ENCODE measurements at places on chromosomes 1 and 21.

DNA sequence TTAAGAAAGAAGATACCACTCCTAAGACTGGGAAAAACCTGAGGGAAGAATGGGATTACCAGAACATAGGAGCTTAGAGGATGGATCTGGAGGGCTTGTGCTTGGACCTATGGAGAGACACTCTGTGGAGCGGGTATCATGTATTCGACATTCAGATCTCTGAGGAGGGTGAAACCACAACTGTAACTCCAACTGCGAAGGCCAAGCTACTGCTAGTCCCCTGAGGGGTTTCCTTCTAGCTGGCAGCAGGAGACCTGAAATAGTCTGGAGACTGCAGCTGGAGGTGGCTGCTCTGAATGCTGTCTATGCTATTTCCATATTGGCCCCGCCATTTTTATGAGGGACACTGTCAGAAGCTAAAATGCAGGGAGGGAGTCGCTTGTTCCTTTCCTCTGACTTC lies 462.3 kb downstream of the PTPRC start:
- DNase-seq: no peak

GRCh38 chr1:28190337-28190979 lies 14.0 kb upstream of the PTAFR start:
- DNase-seq: no peak

GRCh38 chr1:64967381-64967780 lies 1.0 kb upstream of the JAK1 start:
- DNase-seq: no peak

GRCh38 chr21:42513985-42514882 lies 582 bp downstream of the SLC37A1 start:
- DNase-seq: peak; percentile 69

GRCh38 chr21:35644523-35644922 lies 415.8 kb downstream of the SETD4 start:
- DNase-seq: no peak

DNA sequence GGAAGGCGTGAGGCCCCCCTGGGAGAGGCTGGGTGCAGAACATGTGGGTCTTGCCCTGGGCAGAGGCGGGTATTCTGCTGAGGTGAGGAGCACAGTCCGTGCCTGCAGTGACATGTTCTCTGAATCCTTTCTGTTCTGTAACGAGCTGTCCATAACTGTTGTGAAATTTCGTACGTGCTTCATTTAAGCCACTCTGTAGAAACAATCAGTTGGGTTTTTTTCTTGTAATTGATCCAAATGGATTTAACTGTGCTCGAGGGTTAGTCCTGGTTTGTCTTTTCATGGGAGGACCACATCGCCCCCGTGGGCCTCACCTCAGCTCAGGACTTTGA lies 45.4 kb upstream of the DIP2A start:
- no peak for DNase-seq

DNA sequence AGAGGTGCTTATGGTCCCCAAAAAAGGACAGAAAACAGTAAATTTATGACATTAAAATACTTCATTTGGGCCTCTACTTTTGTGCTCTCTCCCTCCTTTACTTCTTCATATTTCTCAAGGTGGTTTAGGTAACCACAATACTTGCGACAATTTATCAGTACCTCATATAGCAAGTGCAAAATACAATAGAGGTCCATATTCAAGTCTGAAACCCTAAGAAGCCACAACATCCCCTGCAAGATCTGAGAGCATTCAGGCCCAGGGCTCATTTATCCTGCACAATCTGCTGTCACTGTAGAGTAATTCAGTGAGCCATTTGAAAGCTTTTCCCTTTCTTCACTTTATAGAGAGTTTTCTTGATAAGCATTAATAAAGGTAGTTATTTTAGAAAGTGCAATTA lies 24.2 kb upstream of the ATP6V1G3 start:
- DNase-seq: no peak

DNA sequence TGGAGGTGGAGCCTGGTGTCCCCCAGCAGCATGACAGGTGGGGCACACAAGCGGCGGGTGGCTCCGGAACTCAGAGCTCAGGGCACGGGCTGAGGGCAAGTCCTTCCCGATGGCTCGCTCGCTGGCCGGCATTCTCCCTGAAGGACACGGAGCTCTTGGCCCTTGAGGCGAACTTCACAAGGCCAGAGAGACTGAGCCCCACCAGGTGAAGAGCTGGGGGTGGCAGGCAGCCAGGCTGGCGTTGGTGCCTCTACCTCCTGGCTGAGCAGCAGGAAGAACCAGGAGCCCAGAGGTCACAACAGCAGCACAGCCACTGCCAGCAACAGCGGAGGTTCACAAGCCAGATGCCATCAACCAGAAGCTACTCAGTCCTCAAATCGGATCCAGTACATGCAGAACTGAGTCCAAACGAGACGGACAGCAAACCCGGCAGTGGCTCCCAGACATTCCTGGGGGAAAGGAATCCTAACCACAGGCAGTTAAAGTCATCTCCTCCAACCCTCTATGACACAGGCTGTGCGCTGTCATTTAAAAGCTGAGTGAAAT lies 54.1 kb downstream of the NPHP4 start:
- no peak for DNase-seq

- no peak for DNase-seq
Observed at GRCh38 chr1:208150833-208151458, 93.2 kb downstream of the PLXNA2 start.

- no peak for DNase-seq
Observed at GRCh38 chr1:195908121-195908520, 700.1 kb downstream of the KCNT2 start.

- no peak for DNase-seq
Observed at GRCh38 chr1:172599912-172600311, 59.0 kb upstream of the FASLG start.

Data from stimulated activated CD4-positive, alpha-beta T cell treated with anti-CD3 and anti-CD28 coated beads, Interleukin-1b, Interleukin-23, amount 100 ng/mL, for 4 hours (primary cell).